ENCODE measurements at places on chromosomes 2 and 18.

DNA sequence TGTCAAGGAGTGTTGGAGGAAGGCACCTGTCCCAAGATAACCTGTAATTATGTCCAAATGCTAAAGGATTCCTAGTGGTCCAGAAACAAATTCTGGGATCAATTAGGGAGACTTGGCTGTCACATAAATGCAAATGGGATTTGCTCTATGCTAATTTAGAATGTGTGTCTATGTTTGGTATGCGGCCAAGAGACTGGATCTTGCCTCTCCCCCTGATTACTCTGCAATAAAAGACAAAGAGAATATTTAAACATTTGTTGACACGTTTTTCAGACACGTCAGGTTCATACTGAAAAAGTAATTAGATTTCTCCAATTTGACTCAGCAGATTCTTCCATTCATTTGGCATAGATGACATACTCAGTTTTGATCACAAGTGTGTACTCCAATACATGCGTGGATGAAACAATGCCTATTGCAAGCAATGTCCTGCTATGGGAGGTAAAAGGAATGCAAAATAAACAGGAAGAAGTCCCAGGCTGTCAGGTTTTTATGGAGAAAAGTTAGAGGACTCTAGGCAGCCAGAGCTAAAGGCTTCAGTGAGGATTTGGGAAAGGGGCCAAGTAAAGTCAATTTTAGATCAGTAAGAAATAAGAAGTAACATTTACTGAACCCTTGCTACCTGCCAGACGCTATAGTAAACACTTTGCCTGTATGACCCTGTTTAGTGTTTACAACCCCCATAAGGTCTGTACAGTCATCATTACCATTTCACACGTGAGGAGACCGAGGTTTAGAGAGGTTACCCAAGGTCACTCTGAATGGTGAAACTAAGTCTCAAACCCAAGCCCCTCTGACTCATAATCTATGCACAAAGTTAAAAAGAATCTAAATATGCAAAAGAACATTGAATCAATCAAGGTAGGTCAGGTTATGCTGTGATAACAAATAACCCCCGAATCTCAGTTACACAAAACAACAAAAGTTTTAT, 7.8 kb downstream of the ANTXR1 start:
- DNase-seq: no peak

DNA sequence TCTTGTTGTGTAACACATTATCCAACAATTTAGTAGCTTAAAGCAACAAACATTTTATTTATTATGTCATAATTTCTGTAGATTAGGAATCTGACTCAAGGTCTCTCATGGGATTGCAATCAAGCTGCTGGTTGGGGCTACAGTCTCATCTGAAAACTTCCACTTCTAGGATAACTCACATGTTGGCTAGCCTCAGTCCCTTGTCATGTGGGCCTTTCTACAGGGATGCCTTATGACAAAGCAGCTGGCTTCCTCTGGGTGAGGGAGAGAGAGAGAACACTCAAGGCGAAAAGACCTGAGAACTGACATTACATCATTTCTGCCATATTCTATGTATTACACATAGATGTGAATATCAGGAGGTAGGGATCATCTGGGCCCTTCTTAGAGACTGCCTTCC, 317.9 kb upstream of the VRK2 start:
- DNase-seq: no peak

GRCh38 chr2:184906709-184907108, 308.4 kb downstream of the ZNF804A start:
- DNase-seq: no peak

- DNase-seq: no peak
Observed at GRCh38 chr2:77508511-77508910, 13.7 kb downstream of the LRRTM4 start.

GRCh38 chr2:176158855-176159662, 2.0 kb downstream of the HOXD3 start:
- DNase-seq: no peak

GRCh38 chr2:229342376-229342775, 71.3 kb upstream of the PID1 start:
- peak; percentile 13 for DNase-seq

DNA sequence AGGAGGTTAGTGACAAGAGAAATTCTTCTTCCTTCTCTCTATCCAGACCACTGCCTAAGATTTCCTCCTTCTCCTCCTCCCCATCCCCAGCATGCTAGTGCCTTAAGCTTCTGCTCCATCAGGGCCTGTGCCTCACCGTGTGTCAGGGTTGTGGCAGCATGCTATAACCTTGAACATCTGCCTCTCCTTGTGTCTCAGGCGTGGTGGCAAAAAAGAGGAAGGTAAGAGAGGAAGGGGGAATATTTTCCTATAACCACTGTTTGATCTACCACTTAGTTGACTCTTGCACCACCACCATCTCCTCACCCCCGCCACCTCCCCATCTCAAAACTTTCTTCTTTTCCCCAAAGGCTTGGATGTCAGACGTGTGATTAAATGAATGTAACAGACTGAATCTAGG, 38.3 kb upstream of the PEX13 start:
- DNase-seq: no peak

- DNase-seq: no peak
Observed at GRCh38 chr2:196244966-196245365, 73.6 kb upstream of the STK17B start.

DNA sequence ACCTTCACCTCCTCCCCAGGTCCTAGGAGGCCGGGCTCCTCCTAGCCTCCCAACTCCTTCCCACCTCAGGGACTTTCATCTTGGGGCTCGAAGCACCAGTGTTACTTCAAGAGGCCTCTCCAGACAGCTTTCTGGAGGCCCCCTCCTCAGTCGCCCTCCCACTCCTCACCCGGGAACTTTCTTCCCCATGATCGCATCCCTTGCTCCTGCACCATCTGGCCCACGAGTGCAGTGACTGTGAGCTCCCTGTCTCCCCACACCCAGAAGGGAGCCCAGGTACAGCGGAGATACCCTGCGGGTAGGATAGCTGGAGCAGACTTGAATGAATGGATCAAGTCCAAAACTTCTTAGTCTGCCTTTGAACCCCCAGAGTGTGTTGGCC, 6.1 kb downstream of the ERFE start:
- no peak for DNase-seq

DNA sequence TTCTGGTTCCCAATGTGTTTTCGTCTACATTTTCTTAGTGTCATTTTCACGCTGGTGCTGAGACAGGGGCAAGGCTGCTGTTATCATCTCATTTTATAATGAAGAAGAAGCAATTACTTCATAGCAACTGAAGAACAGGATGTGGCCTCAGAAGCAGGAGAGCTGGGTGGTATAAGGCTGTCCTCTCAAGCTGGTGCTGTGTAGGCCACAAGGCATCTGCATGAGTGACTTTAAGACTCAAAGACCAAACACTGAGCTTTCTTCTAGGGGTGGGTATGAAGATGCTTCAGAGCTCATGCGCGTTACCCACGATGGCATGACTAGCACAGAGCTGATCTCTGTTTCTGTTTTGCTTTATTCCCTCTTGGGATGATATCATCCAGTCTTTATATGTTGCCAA, 7.3 kb downstream of the IL36G start:
- DNase-seq: no peak
